Osteoblast (primary cell): ENCODE measurements at places on chromosomes 4 and X.

DNA sequence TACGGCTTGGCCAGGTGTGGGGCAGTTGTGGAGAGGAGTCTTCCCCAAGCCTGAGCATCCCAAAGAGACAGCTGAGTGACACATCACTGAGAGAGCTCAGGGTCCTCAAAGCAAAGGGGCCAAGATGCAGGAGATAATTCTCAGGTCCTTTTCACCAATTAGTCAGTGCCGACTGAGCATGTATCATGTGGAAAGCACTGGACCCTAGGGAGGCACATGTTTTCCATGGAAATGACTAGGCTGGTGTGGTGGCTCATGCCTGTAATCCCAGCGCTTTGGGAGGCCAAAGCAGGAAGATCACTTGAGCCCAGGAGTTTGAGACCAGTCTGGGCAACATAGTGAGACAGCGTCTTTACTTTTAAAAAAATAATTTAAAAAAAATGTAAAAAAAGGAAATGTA, 67.3 kb upstream of the PRPS1 start:
- no peak for DNase-seq

- no peak for DNase-seq
Observed at GRCh38 chr4:123077330-123077729, 154.9 kb upstream of the NUDT6 start.

GRCh38 chrX:132491191-132491590, 2.4 kb upstream of the MBNL3 start:
- no peak for DNase-seq

GRCh38 chr4:47936336-47936735, 22.0 kb upstream of the NFXL1 start:
- DNase-seq = no peak
